Mesendoderm (in vitro differentiated cells): ENCODE measurements at places on chromosomes 12 and 14.
A peak's percentile ranks its signal among the peaks of the same experiment; 100 is the strongest.

GRCh38 chr14:103209054-103209453, 85.8 kb downstream of the TNFAIP2 start:
- no peak for DNase-seq

- no peak for DNase-seq
Measured at GRCh38 chr12:126076515-126076914, 1011.3 kb downstream of the AACS start.

GRCh38 chr14:39454906-39455539, 22.8 kb upstream of the FBXO33 start:
- peak; percentile 5 for DNase-seq

DNA sequence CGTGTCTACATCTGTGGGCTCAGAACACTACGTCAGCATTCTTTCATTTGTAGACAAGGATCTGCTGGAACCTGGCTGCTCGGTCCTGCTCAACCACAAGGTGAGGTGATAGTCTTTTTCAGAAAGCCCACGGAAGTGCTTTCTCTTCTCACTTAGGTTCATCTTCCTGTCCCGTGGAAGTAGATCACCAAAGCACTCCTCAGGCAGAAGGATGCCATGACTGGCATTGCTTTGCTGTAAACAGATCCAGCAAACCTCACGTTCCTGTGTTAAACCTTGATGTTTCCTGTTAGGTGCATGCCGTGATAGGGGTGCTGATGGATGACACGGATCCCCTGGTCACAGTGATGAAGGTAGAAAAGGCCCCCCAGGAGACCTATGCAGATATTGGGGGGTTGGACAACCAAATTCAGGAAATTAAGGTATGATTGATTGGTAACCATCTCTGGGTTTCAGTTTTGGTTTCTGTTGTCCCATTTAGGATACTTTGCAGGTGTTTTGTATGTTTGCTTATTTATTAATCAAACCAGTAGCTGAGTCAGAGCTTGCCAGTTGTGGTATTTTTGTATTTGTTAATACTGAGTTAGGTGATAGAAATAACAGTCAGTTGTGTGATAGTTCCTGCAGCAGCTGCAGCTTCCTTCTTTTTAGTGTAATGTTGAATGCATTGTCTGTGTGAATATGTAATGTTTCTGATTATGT, 7.5 kb downstream of the PSMC1 start:
- DNase-seq: no peak

DNA sequence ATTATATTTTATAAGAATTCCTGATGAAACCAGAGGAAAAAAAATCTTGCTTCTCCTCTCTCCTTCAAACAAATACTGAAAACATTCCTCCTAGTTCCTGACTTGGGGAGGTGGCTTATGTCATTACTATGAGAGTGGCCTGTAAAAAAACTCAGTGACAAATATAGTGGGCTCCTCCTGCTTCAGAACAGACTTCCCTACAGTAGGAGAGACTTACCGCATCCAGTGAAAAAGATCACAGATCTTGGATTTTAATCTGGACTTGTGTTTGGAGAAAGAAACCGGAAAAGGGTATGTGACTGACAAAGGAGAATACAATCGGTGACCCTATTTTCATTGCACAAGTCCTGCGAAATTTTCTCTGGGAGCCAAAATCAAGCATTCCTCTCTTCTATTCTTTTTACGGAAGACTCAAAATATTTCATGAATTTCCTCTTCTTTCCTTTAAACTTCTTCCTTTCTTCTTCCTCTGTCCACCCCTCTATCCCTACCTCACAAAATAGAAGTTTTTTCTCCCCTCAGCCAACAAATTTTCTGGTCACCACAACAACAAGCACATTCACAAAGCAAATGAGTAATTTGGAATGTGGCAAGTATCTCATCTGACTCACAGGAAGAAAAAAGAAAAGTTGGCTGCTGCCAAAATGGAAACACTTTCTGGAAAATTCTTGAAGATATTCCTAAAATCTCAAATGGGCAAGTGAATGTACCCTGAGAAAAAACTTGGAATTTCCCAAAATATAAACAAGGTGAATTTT, 185.1 kb upstream of the CDKN3 start:
- peak; percentile 86 for DNase-seq

- peak; percentile 88 for DNase-seq
Measured at GRCh38 chr12:111812881-111813741, 28.9 kb upstream of the MAPKAPK5 start.

DNA sequence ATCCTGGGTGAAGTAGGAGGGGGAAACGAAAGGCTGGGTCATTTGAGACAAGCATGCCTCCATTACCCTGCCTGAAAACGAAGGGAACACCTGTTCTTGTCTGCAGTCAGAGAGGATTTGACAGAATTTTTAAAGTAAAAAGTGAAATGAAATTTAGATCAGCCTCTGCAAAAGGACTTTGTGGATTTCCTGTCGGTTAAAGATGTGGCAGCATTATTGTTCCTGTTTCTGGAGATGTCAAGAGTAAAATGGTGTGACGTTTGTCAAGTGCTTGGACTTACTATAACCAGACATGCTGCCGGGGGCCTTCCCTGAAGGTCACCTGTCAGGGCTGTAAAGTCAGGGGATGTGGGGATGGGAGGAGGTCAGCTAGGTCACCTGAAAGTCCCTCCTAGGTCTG, 32.0 kb downstream of the NRXN3 start:
- DNase-seq: no peak

GRCh38 chr14:61090432-61091216, 109.6 kb downstream of the SLC38A6 start:
- peak; percentile 10 for DNase-seq

DNA sequence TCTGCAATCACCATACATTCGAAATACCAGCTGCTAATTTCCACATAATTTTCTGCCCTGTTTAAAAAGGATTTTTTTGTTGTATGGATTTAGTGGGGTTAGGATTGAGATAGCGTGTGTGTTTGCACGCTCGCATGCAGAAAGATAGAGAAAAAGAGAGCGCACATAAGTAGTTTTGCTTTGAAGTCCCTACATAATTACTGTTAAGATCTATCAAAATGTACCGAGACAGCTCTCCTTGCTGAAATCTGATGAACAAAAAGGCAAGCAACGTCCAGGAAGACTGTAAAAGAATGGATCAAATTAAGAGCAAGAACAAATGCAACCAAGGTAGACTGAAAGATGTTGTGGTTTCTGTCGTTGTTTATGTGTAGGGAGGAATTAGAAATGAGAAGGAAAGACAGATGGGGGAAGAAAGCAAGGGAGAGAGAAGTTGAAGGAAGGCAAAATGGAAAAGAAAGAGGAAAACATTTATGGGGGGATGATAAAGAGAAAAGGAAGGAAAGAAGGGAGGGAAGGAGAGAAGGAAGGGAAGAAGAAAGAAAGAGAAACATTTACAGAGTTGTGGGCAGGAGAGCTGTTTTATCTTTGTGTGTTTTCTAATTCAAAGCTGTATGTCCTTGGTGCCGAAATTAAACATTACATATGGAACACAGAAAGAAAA, 522.3 kb downstream of the MED13L start:
- no peak for DNase-seq

DNA sequence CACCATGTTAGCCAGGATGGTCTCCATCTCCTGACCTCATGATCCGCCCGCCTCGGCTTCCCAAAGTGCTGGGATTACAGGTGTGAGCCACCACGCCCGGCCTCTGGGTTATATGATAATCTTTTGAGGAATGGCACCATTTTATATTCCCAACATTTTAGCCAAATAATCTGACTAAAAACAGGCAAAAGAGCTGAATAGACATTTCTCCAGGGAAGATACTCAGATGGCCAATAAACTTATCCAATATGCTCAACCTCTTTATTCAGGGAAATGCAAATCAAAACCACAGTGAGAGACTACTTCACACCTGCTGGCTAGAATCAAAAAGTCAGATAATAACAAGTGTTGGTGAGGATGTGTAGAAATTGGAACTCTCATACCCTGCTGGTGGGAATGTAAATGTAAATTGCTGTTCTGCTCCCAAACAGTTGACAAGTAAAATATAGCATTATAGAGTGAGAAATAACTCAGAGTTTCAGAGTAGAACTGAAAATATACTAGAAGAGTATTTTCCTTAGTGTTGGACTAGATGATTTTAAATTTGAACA, 80.0 kb downstream of the RCOR1 start:
- no peak for DNase-seq

DNA sequence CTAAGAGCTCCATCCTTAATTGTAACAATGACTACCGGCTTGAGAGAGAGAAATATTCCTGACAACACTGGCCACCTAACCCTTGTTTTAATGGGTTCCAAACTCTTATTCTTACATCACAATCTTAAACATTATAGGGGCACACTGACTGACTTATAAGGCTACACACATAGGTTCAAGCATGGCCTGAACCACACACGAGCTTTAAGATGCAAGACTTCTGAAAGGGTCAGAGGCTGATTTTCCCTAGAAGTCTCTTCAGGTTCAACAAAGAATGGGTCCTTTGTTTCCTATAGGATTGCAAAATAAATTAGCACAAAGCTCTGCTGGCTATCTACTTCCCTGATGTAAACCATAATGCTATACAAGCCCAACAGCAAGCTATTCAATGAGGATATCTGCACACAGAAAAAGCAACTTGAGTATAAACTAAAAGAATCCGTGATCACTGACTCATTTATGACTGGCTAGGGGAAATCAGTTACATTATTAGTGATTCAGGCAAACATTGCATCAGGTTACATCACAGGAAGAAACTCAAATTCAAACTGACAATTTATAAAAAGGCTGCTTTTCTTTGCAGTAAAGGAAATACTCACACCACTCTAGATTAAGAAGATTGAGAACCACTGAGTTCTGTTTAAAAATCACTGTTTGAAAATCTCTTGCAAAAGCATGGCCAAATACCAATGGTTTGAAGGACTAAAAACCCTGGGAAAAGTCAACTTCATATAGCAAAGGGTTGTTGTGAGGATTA, 8.5 kb downstream of the BTG1 start:
- DNase-seq: no peak

GRCh38 chr14:101018561-101019290, 115.2 kb upstream of the RTL1 start:
- DNase-seq: no peak

DNA sequence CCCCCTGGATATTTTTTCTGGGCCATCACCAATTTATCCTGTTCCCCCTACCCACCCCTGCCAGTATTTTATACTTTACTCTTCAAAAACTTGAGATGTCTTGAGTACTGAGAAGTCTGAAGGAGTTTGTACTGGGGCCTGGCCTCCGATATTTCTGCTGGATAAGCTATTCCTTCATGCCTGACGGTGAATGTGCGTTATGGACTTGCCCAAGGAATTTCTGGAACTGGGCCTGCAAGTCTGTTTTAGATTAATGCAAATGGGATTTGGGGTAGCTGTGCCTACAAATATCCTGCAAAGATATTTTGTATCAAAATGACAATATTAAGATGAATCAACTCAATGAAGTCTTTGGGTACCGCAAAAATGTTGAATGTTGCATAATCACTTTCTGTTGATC, at the start of gene PTCSC3:
PTCSC3 (minus strand) TSS at position 199 of the 400 bp plus-strand sequence.
- no peak for DNase-seq

GRCh38 chr14:52485350-52485960, 66.8 kb downstream of the TXNDC16 start:
- DNase-seq: no peak

DNA sequence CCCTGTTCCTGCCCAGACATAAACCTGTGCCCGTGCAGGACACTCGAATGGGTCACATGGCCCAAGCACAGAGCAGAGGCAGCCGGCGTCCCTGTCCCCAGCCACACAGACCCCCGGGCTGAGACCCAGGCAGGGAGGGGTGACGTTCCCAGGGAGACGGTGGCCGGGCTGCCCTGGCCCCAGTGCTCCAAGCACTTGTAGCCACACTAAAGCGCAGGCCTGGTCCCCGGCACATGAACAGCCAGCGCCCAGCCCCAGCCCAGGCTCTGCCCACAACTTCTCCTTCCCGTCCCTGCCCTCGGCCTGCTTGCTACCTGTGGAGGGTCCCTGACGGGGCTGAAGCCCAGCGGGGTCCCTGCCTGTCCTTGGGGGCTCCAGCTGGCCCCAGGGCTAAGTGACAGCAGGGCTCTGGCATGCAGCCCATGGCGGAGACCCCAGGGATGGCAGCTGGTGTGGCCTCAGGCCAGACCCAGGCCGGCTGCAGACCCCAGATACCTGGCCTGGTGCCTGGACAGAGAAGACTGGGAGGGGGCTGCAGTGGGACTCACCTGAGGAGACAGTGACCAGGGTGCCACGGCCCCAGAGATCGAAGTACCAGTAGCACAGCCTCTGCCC, 338.4 kb downstream of the TMEM121 start:
- no peak for DNase-seq

DNA sequence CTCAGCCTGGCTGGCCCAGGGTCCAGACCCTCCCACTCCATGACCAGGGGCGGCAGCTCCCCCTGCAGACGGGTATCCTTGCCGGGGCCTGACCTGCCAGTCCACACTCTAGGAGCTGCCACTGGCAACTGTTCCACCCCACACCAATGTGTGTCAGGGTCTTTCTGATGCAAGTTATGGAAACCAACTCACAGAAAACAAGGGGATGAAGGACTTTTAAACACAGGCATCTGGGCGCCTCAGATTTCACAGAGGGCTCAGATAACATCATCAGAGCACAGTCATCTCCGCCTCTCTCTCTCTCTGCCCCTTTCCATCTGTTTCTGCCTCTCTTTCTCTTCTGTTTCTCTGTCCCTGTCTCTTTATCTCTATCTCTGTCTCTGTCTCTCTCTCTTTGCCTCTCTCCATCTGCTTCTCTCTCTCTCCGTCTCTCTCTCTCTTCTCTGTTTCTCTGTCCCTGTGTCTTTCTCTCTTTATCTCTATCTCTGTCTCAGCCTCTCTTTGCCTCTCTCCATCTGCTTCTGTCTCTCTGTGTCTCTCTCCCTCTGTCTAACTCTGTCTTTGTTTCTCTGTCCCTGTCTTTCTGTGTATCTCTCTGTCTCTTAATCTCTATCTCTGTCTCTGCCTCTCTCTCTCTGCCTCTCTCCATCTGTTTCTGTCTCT, 67.4 kb upstream of the FBRSL1 start:
- DNase-seq: peak; percentile 38

GRCh38 chr12:21940549-21941505, at the start of gene ABCC9:
Gene ABCC9, minus strand, starts transcription at chr12:21941426. Its CDS starts 4,752 bp downstream, at chr12:21936674.
- peak; percentile 63 for DNase-seq

DNA sequence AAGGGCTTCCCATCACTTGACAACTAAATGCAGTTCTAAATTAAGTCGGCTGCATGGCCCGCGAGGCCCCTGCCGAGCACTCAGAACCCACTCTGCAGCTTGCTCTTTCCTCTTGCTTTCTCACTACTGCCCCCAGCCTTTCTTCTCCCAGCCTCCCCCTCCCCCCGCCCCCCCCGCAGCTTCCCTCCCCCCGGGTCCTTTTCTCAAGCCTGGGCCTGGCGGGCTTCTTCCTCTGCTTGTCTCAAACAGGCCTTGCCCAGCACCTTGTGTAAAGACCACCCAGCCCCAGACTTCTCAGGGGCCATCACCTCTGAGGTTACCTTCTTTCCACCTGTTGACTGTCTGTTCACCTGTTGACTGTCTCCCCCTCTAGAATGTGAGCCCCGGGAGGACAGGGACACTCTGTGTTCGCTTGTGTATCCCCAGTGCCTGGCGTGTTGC, 1.1 kb downstream of the CYP46A1 start:
- DNase-seq: peak; percentile 19

- DNase-seq: no peak
Measured at GRCh38 chr12:56011509-56012090, 9.2 kb upstream of the IKZF4 start.

DNA sequence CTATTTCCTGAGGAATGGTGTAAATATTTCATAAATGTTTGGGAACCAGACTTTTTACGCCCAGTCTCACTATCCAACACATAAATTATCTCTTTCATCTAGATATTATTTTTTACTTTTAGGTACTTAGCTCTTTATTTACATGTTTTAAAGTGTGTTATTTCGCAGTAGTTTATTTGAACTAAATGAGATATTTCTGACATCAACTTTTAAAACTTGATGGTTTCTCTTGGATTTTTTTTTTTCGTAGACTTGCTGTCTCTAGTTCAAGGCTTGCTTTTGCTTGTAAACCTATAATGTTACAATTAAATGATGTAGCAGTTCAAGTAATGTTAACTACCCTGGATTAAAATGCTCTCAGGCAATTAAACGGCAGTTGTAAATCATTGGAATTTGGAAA, 241.7 kb upstream of the PDE3A start:
- DNase-seq: no peak
